Fibroblast of pulmonary artery (primary cell): ENCODE measurements at places on chromosomes 4 and X.

DNA sequence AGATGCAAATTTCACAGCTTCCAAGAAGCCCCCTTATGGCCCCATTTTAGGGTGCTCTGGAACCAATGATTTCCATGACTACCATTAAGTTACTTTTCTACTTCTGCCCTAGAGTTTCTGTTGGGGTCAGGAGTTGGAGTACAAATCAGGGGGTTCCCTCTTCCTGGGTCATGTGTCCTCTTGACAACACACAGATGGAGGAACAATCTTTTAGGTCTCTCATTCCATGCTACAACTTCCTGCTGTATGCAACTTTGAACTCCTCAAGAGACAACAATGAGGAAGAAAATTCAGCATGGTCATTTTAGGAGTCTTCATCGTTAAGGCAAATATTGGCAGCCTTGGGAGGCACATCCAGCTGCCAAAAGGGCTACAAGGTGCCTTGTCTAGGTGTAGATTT lies 79.7 kb downstream of the SEL1L3 start:
- DNase-seq: no peak

GRCh38 chr4:81042578-81043365 lies 12.3 kb downstream of the BMP3 start:
- DNase-seq: no peak

DNA sequence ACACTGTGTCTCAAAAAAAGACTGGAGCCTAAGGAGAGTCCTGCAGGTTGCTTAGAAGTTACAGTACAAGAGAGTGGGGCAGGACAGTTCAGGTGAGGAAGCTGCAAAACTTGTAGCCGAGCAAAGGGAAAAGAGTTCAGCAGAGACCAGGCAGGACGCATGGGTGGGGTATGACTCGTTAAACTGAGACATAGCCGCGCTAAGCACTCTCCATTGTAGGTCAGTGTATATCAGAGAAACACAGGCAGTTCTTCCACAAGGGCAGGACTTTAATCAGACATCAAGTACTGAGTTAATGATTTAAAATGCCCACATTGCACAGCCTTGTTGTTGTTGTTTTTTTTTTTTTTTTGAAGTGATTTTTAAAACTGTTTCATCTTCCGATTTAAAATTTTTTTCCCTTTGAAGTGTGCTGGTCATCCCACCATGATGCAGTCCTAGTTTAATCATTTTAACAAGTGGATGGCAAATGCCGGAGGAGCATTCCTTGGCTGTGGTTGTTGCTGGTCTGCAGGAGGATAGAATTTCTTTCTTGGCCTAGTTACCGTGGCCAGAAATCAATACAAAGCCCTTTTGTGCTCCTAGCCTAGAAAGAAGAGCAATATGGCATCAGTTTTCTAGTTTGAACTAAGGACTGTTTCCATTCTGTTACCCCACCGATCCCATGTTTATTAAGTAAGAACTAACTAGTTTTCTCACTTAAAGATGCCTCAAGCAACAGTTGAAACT lies 10.3 kb downstream of the LAP3 start:
- no peak for DNase-seq

DNA sequence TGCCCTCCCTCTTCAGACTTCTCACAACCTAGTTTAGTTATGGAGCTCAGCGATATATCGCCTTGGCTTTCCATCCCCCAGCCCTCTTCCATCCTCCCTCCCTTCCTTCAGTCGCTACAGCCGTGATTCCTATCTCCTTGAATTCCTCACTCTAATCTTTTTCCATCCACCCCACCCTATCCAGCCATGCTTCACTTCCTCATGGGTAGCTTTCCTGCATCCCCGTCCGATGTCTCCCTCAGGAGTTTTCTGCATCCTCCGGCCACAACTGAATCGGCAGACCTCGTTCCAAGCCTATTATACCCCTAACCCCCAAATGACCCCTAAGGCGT lies 456 bp downstream of the SNX12 start:
- no peak for DNase-seq

GRCh38 chr4:20859097-20859781 lies 159.0 kb downstream of the PACRGL start:
- DNase-seq: no peak

DNA sequence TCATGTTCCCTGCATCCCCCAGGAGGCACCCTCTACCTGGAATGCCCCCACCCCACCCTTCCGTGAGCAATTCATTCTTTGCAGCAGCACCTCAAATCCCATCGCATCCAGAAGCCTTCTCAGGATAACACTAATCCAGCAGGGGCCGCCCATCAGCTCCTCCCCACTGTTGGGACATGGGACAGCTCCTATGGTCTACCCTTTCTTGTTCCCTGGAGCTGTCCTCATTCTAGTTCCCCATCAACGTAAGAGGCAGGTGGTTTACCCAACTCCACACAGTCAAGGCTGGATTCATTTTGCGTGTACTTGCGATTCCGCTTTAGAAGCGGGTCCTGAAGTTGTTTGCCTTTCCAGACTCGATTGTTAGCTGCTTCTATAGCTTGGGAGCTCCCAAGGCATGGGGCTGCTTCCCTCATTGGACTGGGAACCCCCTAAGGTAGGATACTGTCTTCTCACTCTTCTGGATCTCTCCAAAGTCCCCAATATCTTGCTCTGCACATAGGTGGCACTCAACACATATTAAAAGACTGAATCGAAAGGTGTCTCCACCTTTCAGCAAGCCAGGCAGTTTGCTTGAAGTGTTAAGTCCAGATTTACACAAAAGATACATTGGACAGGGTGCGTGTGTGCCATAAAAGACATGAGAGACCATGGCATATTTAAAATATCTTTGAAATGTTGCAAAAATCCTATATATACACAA lies 942 bp upstream of the APLN start:
- no peak for DNase-seq

DNA sequence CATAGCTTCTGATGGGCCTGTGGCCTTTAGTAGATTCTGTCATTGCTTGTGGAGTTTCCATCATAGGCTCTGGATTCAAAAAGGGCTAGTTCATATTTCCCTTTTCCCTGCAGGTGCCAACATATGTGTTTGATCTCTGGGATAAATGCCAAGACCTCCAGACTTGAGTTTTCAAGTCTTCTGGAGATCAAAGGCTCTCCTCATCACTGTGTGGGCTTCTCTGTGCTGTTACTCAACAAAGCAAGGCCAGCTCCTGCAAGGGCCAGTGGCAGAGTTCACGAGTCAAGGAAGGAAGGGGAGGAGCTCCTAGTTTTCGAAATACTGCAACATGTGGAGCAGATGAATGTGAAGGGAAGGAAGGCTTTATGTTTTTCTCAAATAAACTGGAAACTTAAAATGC lies 62.7 kb upstream of the SCML1 start:
- peak; percentile 43 for DNase-seq

DNA sequence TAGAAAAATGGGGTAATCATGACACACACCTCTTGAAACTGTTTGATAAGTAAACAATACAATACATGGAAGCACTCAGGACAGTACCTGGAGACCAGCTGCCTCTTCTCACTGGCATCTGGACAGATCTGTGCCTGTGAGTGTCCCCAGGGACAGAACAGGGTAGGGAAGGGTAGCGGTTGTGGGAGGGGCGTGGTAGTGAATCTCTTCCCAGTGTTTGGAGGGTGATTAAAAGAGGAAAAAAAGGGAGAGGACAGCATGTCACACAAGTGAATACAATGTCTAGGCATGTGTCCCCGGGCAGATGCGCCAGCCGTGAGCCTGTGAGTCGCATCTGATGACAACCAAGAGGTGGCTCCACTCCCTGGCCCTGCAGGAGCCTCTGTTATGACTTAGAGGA lies 138.8 kb upstream of the MSX1 start:
- DNase-seq: no peak
